ENCODE measurements at places on chromosomes 13 and 19. TPM values are rescaled to one million over a fixed set of nuclear protein-coding genes. Genes with fewer than 3 reads are reported as not detected.

APOC1 gene
- 15.4 TPM for polyA plus RNA-seq

CACTIN gene
- polyA plus RNA-seq, result 13.5 TPM

ZNF808 gene
- polyA plus RNA-seq, result 9.0 TPM

SIGLEC8 gene
- not detected for polyA plus RNA-seq

CASP14 gene
- polyA plus RNA-seq, result not detected

Measured in right cardiac atrium (tissue), 5 donors.